ENCODE measurements at places on chromosomes 2 and 18.

DNA sequence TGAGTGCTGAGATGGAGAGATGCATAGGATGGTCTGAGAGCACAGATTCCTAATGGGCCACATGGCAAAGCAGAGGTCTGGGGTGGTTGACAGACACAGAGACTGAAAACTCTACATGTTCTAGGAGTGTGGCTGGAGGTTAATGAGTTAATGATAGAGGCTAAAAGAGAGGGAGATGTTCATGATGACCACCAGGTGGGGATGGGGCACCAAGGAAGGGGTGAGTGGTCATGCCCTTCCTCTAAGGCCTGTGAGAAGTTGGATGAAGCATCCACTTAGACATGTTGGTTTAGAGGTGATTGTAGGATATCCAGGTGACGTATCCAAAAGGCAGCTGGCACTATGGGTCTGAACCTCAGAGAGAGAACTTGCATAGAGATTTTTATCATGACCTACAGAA, 102.1 kb downstream of the LRP2 start:
- DNase-seq = no peak

- DNase-seq = no peak
Measured at GRCh38 chr2:100742277-100743254, 77.4 kb upstream of the NPAS2 start.

DNA sequence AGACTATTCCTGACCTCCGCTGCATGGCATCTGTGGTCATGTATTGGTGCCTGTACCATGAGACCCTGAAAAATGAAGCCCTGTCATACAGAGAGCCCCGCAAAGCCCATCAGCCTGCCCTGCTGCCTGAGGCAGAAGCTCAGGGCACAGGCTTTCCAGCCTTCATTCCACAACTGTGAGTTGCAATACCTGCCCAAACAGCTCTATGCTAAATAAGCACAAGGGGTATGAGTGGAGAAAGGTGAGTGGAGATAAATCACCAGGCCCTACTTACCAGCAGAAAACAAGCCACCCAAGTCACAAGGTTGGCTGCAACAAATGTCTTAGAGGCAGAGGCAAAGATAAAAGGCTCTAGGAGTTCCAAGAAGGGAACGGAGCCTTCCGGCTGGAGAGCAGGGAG, 277.4 kb downstream of the TNS1 start:
- no peak for DNase-seq

- no peak for DNase-seq
Measured at GRCh38 chr2:29702276-29702675, 219.1 kb downstream of the ALK start.

- no peak for DNase-seq
Measured at GRCh38 chr2:177053038-177053437, 159.6 kb upstream of the HNRNPA3 start.

DNA sequence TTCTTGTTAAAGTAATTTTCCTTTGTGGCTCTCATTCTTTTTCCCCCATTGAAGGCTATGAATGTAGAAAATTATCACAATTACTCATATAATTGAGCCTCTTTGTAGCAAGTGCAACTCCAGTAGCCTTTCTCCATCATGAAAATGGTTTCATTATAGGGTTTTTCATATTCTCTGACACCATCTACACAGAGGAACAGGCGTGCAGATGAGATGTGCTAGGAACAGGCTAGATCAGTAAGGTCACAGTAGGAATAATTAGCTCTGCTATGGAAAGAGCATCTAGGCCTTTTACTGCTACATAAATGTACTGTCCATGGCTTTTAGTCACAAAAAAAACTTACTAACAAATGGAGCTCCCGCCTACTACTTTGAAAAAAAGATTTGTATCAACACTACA, 12.6 kb upstream of the DLX1 start:
- no peak for DNase-seq

DNA sequence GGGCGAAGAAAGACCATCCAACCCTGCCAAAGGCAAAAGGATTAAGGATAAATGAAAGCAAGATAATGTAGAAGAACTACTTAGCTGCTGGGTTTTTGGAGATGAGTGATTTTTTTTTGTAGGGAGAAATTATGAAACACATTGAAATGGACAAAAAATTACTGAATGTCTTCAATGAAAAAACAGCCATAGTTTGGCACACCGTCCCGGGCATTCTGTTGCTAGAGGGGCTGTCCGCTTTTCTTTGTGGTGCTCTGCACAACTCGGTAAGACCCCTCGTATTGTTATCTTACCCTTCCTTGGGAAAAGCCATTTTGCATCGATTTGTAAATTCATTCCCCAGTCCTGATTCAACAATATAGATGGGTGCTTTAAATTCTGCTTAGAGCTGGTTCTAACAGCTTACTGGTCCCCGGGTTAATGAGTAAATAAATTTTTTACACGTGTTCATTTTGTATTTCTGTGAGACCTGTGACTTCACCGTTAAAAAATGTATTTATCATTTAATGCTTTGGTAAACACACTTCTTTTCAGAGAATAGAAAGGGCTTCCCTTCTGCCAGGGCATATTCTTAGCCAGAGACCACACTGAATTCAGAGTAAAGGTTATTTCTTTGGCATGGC, 912 bp upstream of the LAPTM4A start:
- no peak for DNase-seq

- DNase-seq = no peak
Measured at GRCh38 chr2:109229094-109229675, 100.2 kb downstream of the SH3RF3 start.

GRCh38 chr2:105261061-105261460, 19.5 kb downstream of the GPR45 start:
- no peak for DNase-seq

Measured in CD4-positive, alpha-beta T cell treated with Interleukin-17A for 4 hours (primary cell).